ENCODE measurements at places on chromosomes 16 and 17.

DNA sequence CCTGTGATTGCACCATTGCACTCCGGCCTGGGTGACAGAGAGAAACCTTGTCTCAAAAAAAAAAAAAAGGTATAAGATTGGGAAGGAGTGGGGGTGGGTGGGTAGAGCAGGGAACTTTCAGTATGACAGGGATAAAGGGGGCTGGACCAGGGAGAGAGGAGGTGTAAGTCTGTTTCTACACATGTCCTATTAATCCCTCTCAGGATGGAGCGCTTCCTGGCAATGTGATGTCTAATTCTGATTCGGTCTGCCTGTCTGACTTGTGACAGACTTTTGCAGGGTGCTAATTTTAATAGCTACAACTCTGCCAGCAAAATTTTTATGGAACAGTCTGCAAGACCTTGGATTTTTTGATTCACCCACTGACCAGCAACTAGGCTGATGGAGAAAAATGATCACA is 53.8 kb upstream of the SLC25A19 start:
- no peak overlapping the region for H3K27ac ChIP-seq
- H3K36me3 ChIP-seq: peaks cover 12% of the 10 kb centered on the region
- H3K27me3 ChIP-seq: no peaks in the 10 kb centered on the region
- no peak for DNase-seq
- H3K4me1 ChIP-seq: peaks cover 76% of the 10 kb centered on the region
- H3K4me3 ChIP-seq: no peak overlapping the region

DNA sequence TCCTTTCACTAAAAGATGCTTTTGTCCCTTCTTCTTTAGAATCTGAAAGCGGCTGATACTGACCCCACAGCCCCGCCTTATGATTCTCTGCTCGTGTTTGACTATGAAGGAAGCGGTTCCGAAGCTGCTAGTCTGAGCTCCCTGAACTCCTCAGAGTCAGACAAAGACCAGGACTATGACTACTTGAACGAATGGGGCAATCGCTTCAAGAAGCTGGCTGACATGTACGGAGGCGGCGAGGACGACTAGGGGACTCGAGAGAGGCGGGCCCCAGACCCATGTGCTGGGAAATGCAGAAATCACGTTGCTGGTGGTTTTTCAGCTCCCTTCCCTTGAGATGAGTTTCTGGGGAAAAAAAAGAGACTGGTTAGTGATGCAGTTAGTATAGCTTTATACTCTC is 10.1 kb upstream of the TANGO6 start:
- H3K27me3 ChIP-seq: peaks cover 7% of the 10 kb centered on the region
- no peak overlapping the region for H3K27ac ChIP-seq
- H3K4me1 ChIP-seq: no peaks in the 10 kb centered on the region

GRCh38 chr16:74657870-74658642 is 8.6 kb downstream of the RFWD3 start:
- DNase-seq: no peak
- no peak overlapping the region for H3K27ac ChIP-seq
- peaks cover 81% of the 10 kb centered on the region for H3K36me3 ChIP-seq

DNA sequence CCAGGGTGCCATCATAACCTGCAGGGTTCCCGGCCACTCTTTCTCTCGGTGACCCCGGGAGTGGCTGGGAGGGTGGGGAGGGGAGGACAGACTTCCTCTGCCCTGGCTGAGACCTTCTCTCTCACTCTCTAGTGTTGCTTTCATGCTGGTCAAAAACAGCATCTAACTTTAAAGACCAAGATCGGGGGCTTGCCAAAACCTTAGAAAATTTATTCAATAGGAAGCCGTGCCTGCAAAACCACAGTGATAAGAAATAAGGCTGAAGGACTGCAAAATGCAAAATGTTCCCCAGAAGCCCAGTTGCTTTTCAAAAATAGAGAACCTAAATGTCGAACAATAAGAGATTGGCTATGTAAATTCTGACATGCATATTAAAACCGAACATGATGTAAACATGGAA is 344.0 kb downstream of the FOXL1 start:
- no peak overlapping the region for H3K27ac ChIP-seq
- H3K27me3 ChIP-seq: peaks cover 16% of the 10 kb centered on the region
- no peak overlapping the region for H3K4me3 ChIP-seq

DNA sequence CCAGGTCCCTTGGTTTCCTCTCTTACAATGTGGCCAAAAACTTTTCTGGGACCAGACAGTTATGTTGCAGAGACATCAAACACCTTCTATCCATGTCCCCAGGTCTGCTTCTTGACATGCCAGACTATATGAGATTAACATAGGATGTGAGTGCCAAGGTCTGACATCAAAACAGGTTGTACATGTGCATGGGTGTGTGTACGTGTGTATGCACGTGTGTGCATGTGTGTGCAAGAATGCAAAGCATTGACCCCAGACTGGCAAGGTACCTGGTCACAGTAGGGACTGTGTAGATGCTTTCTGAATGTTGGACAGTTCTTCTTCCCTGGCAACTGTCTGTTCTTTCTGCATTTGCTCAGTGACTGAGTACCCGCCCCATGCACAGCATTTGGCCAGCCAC is 85.6 kb downstream of the NDE1 start:
- H3K36me3 ChIP-seq: no peaks in the 10 kb centered on the region
- H3K4me1 ChIP-seq: peaks cover 2% of the 10 kb centered on the region
- H3K27ac ChIP-seq: no peak overlapping the region
- no peak for DNase-seq

DNA sequence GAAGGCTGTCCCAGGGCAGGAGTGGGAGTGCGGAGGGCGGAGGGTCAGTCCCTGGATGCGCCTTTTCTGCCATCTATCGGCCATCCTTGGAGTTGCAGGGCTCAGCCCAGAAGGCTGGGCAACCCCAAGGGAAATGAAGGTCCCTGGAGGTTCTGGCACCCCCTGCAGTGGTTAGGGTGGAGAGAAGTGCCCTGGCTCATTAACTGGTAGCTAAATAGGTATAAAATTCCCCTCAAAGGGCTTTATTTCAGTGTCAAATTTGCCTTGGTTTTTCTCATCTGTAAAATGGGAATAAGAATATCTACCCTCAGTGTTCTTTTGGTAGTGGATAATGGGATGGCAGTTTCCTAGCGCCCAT is 22.4 kb downstream of the C17orf75 start:
- peaks cover 11% of the 10 kb centered on the region for H3K27me3 ChIP-seq
- H3K4me3 ChIP-seq: peak overlapping the region; percentile 60
- H3K27ac ChIP-seq: no peak overlapping the region
- H3K36me3 ChIP-seq: no peaks in the 10 kb centered on the region
- peaks cover 37% of the 10 kb centered on the region for H3K4me1 ChIP-seq

GRCh38 chr17:43400943-43401717 is 2.3 kb downstream of the ARL4D start:
- no peaks in the 10 kb centered on the region for H3K27me3 ChIP-seq
- no peak for DNase-seq
- no peak overlapping the region for H3K27ac ChIP-seq
- no peaks in the 10 kb centered on the region for H3K36me3 ChIP-seq
- peaks cover 38% of the 10 kb centered on the region for H3K4me1 ChIP-seq
- H3K4me3 ChIP-seq: no peak overlapping the region

GRCh38 chr17:44941712-44942331 is 5.8 kb downstream of the KIF18B start:
- no peaks in the 10 kb centered on the region for H3K27me3 ChIP-seq
- H3K4me1 ChIP-seq: peaks cover 63% of the 10 kb centered on the region
- peaks cover 76% of the 10 kb centered on the region for H3K36me3 ChIP-seq
- H3K27ac ChIP-seq: peak overlapping the region; percentile 63
- DNase-seq: no peak

- H3K4me3 ChIP-seq: no peak overlapping the region
- H3K27ac ChIP-seq: no peak overlapping the region
- no peak for DNase-seq
- H3K4me1 ChIP-seq: peaks cover 4% of the 10 kb centered on the region
- H3K27me3 ChIP-seq: peaks cover 15% of the 10 kb centered on the region
Observed at GRCh38 chr16:2384426-2384825, 43.9 kb upstream of the ABCA3 start.

GRCh38 chr16:68772030-68772681 is 35.1 kb downstream of the CDH1 start:
- no peak for DNase-seq
- H3K27ac ChIP-seq: no peak overlapping the region
- peaks cover 11% of the 10 kb centered on the region for H3K4me1 ChIP-seq

DNA sequence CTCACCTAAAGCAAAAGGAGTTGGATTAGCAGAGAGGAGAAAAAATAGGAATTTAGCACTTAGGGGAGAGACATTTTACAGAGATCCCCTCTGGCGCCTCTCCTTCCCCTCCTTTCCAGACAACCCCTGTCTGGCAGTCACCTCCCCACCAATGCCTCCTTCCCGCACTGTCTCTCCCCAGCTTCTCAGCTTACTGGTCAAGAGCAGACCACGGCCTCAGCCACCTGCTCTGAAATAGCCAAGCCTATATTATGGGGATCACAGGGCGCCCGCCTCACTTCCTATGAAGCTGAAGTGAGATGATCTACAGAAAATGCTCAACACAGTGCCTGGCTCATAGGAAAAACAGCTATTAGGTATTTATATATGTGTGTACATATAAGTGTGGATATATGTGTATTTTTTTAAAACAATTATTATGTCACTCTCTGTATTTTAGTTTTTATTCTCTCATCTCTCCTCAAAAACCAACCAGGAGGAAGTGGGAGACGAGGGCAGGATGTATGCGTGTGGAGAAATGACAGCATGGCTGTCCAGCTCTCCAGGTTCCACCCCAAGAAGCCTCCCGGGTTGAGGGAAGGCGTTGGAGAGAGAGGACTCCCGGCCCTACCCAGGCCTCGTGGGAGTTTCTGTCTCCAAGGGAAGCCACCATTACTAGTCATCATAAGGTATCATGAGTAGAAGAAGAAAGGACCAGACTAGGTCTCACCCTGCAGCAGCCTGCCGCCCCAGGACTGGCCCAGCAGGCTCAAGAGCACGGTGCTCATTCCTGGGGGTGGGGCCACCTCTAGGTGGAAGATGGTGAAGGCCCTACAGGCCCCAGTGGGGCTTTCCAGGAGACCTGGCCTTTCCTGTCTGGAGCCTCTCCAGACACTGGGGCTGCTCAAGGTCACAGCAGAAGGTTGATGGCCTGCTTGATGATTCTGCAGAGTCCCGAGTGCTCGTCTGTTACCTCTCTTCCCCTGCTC is 27.2 kb downstream of the MAP3K14 start:
- H3K4me1 ChIP-seq: peaks cover 41% of the 10 kb centered on the region
- DNase-seq: no peak
- no peaks in the 10 kb centered on the region for H3K27me3 ChIP-seq

DNA sequence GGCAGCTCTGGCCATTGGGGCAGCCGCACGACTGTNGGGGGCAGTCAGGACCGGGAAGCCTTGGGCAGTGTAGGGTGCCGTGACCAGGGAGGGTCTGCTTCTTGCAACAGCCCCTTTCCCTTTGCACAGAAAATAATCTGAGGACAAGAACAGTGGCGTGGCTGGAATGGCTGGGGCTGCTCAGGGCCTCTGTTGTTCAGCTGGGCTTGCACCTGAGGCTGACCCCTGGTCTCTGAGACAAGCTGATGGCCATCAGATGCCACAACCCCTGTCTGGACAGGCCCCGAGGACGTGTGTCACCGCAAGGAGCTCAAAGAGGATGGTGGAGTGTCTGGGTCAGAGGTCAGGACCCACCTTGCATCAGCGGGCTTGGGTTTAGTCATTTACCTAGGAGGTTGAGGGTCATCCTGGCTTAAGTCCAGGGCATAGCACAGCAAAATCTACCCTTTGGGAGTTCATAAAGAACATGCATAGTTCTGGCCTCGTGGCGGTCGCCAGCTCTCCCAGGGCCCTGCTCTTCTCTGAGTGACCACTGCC is 46.9 kb downstream of the METRNL start:
- H3K27me3 ChIP-seq: peaks cover 35% of the 10 kb centered on the region
- H3K27ac ChIP-seq: no peak overlapping the region
- DNase-seq: no peak
- peaks cover 27% of the 10 kb centered on the region for H3K4me1 ChIP-seq
- no peaks in the 10 kb centered on the region for H3K36me3 ChIP-seq

DNA sequence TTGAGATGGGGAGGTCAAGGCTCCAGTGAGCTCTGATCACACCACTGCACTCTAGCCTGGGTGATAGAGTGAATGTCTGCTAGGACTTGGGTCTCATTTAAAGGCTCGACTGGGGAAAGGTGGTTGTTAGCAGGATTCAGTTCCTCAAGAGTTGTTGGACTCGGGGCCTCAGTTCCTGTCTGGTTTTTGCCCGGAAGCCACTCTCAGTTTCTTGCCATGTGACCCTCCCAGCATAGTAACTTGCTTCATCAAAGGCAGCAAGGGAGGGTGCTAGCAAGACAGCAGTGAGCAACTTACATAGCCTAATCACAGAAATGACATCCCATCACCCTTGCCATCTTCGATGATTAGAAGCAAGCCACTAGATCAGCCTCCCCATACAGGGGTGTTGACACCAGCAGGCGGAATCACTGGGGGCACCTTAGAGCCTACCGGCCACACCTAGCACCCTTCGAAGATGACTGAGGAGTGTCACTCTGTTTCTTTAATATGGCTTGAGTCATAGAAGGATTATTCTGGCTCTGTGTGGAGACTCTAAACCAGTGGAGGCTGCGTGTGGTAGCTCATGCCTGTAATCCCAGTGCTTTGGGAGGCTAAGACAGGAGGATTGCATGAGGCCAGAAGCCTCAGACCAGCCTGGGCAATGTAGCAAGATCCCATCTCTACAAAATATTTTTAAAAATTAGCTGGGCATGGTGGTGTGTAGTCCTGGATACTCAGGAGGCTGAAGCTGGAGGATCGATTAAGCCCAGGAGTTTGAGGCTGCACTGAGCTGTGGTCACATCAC is 13.2 kb upstream of the SCNN1B start:
- H3K4me1 ChIP-seq: peaks cover 8% of the 10 kb centered on the region
- DNase-seq: no peak
- H3K27me3 ChIP-seq: peaks cover 7% of the 10 kb centered on the region
- H3K36me3 ChIP-seq: no peaks in the 10 kb centered on the region

DNA sequence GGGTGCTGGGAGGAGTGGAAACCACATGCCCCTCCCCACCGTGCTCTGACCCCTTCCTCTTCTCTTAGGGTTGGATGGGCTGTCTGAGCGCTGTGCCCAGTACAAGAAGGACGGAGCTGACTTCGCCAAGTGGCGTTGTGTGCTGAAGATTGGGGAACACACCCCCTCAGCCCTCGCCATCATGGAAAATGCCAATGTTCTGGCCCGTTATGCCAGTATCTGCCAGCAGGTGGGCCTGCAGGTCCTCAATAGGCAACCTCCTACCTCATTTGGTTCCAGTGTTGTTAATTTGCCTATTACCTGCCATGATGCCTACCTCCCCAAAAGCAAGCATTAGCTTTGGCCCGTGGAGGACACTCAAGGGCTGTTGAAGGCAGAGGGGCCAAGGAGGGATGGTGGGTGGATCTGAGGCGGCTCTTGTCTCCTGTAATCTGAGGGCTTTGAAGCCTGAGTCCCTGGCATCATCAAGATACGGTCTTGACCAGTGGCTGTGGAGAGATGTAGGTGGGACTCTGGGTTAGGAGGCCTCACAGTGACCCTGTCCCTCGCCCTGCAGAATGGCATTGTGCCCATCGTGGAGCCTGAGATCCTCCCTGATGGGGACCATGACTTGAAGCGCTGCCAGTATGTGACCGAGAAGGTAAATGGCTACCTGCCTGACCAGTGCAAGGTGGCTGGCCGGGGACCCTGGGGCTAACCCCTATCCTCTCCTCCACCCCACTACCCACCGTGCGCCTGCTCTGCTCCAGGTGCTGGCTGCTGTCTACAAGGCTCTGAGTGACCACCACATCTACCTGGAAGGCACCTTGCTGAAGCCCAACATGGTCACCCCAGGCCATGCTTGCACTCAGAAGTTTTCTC is 3.4 kb downstream of the ALDOA start:
- peaks cover 39% of the 10 kb centered on the region for H3K4me1 ChIP-seq
- peak overlapping the region; percentile 55 for H3K4me3 ChIP-seq
- peaks cover 77% of the 10 kb centered on the region for H3K36me3 ChIP-seq
- peak overlapping the region; percentile 71 for H3K27ac ChIP-seq
- peak; percentile 62 for DNase-seq
